Cardiac atrium fibroblast (primary cell): ENCODE measurements at places on chromosomes 16 and 17. TPM values are rescaled to one million over a fixed set of nuclear protein-coding genes. Genes with fewer than 3 reads are reported as not detected.

AKAP10 gene
- total RNA-seq = 18.3 and 20.2 TPM in 2 replicates

SEPTIN1 gene
- not detected in 2 replicates for total RNA-seq

C16orf54 gene
- total RNA-seq = not detected in 2 replicates

GALR2 gene
- total RNA-seq = not detected in 2 replicates
